ENCODE measurements at places on chromosomes 6 and 20.

DNA sequence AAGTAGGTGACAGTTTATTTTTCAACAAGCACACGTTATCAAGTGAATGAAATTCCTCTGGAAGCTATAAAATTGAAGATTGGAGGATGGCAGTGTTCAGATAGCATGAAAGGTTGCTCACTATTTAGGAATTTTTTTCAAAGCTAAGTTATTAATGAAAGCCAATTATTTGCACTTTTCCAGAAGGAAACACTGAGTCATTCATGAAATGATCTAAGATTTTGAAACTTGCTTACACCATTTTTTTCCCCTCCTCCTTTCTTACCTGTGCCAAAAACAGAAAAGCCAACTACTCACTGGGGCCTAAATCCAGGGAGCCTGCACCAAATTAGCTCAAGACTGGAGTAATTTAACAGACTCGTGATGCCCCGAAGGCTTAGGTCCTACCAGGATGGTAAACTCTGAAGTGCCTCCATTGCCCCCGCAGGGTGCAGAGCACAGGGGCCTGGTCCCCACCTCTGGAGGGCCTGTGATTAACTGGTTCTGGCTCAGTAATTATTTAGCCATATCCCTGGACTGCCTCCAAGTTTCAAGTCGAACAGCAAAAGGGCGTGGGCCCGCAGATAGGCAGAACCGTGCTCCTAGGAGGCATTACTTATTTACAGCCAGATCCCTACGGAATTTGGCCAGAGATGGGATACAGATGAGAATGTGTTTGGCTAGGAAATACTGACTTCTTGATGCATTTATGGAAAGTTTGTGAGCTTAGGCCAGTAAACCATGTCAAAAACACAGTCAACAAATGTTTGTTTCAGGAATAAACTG lies 28.0 kb upstream of the ZNF217 start:
- no peak for DNase-seq

- no peak for DNase-seq
These were observed 1.6 kb downstream of the SMPDL3A start for GRCh38 chr6:122790423-122791309.

DNA sequence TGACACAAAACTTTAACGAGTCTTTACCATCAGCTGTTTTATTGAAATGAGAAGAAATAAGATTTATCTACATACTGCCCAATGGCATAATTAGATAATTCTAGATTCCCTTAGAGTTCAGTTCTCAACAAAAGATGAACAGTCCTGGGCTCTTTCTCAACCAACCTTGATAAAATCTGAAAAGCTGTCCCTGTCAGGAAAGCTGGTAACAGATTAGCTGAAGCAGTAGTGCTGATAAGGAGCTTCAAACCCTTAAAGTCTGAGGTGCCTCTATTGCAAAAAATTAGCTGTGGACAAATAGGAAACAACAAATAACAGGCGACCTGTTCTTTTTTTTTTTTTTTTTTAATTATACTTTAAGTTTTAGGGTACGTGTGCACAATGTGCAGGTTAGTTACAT lies 35.9 kb upstream of the FAM135A start:
- DNase-seq, result no peak

GRCh38 chr6:91098006-91098405 lies 511.1 kb upstream of the MAP3K7 start:
- no peak for DNase-seq

- DNase-seq, result no peak
These were observed 16.4 kb upstream of the SLC22A2 start for GRCh38 chr6:160274871-160275510.

GRCh38 chr6:36977470-36977941 lies 8.5 kb downstream of the MTCH1 start:
- DNase-seq, result no peak

DNA sequence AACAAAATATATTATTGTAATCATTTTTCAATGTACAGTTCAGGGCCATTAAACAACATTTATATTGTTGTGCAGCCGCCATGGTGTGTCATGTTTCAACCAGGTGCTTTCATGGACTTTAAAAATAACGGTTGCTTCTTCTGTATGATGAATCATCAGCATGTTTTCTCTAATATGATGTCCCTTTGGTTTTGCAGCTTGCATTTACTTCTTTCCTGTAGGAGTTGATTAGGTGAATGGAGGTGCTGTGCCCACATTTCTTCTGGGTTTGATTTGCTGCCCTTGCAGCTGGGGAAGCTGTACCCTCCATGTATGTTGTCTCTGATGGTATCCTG lies 54.9 kb upstream of the TULP4 start:
- DNase-seq, result no peak

- no peak for DNase-seq
These were observed 106.4 kb upstream of the SGK1 start for GRCh38 chr6:134424165-134424797.

DNA sequence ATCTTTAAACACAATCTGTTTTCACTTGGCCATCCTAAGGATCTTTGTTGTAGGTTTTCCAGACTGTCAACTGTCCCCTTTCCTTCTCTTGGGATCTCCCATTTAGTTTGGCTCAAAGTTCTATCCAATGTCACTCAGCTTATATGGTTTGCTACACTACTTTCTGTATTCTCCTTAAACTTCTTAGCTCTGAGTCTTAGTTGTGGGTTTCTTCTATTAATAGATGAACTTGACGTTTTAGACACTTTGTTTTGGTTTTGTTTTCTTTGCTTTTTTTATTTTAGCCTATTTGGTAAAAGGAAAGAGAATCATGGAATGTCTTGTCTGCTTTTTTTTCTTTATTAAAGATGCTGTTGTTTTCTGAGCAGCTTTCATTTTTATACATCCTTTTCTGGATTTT lies 11.4 kb downstream of the RMND1 start:
- no peak for DNase-seq

DNA sequence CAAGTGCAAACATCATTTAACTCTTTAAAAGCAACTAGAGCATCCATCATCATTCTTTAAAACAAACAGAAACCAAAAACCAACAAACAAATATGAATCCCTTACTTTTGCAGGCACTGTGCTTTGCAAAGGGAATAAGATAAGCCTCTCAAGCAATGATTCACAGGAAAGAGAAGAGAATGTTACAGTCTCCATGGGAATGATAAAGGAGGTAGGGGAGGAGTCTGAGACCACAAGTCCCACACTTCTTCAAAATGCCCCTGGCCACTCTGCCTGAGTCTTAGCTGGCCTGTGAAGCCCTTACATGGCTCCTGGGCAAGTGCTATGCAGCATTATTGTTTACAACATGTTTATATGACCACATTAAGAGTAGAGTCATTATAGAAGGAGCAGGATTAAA lies 257.7 kb upstream of the MARCKS start:
- no peak for DNase-seq

GRCh38 chr6:33249732-33250630 lies 21.7 kb downstream of the VPS52 start:
- no peak for DNase-seq

DNA sequence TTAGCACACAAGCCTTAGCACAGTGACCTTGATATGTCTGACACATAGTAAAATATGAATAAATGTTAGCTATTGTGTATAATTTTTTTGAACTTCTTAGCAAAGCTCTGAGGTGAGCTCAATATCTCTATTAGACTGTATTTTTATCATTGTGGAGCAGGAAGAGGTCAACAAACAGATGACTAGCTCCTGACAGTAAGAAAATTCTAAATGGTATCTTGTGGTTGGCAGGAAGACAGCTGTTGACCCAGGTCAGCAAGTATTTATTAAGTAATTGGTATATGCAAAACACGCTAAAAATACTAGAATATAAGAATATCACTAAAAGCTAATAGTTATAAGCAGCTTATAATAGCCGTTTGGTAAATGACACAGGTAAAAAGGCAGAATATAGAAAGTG lies 77.5 kb upstream of the MARCKS start:
- DNase-seq, result no peak

DNA sequence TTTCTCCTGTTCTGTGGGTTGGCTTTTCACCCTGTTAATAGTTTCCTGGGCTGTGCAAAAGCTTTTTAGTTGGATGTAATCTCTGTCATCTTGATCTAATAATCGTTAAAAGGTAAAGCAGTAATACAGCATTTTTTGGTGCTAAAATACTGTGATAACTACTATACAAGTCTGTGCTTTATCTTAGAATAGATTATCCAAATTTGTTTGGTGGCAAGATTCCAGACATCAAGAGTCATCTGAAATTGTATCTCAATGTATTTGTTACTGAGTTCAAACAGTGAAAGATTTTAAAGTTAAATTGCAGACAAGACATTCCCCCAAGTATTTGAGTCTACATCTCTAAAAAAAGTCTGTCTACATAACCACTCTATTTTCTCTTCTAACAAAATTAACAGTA lies 18.8 kb downstream of the TBPL1 start:
- no peak for DNase-seq

DNA sequence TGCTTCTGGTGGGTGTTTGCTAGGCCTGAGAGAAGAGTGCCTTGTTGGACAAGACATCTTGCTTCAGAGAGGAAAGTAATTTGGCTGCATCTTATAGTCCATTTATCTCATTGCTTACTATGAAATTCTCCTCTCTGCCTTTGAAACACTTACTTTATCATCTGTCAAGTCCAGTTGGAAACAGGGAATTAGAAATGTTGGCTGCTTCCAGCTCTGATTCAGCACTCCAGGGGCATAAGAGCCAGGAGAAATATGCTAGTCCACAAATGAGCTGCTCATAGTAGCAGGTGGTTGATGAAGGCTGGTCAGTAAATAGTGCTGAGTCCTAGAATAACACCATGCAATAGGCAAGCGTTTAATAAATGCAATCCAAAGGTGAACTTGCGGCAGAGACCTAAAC lies 227.1 kb downstream of the SLC35F1 start:
- DNase-seq, result no peak

DNA sequence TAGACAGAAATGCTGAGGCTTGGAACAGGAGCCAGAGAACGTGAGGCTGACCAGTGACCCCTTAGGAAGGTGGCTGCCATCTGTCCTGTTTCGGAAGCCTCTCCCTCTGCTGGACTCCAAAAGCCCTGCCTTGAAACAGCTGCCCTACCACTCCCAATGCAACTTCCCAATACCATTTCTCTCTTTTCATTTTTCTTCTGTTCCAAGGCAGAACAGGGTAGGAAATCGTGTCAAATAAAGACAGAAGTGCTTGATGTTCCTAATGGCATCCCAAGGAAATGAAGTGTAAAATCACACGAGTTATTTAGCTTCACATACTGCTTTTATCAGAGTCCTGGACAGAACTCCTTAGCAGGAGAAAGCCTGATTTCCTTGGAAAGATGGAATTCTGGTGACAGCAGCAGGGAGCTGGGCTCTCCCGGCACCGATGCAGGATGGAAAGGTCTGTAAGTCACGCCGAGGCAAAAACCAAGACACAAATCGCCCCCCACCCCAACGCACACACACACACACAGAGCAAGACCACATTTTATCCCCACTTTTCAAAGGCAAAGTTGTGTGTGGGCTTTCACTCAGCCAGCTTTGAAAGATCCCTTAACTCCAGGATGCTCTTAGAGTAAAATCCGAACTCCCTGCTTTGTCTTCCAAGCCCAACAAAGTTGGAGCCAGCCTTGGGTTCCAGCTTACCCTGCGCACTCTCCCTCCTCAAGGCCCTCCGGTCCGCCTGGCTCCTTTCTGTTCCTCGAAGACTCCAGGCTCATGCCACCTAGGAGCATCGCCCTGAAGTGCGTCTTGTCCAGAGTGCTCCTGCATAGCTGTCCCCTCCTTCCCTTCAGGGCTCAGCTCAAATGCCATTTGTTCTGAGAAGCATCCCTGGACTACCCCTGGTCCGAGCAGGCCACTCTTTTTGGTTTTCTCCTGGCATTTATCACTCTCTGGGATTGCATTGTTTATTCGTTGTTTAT lies 11.6 kb upstream of the STX16 start:
- no peak for DNase-seq

- no peak for DNase-seq
These were observed 52.4 kb downstream of the ELOVL4 start for GRCh38 chr6:79894939-79895338.

- no peak for DNase-seq
These were observed 37.2 kb downstream of the GTF2H5 start for GRCh38 chr6:158205169-158205944.

GRCh38 chr20:13355941-13356486 lies 134.9 kb downstream of the ISM1 start:
- no peak for DNase-seq

DNA sequence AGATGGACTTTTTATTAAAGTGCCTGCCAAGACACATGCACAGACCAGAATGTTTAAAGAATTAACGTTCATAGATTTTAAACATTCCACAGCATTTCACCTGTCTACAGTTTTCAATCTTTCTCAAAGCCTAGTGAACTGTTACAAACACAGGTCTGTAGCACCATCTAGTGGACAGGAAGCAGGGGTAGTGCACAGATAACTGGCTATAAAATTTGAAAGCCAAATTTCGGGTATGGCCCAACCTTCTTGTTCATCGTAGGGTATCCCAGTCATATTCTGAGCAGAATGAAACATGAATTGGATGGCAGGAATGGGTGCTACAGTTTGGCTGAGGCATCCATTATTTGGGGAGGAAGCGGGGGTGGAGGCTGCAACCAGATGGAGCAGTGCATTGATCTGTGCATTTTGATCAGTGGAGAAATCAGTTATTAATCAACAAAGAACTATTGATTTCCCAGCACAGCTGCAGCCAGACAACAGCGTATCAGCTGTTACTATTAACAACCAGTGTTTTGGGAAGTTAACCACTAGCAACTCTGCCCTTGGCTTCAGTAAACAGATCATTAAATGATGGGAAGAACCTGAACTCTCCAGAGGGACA lies 56.1 kb upstream of the B3GAT2 start:
- DNase-seq, result no peak

DNA sequence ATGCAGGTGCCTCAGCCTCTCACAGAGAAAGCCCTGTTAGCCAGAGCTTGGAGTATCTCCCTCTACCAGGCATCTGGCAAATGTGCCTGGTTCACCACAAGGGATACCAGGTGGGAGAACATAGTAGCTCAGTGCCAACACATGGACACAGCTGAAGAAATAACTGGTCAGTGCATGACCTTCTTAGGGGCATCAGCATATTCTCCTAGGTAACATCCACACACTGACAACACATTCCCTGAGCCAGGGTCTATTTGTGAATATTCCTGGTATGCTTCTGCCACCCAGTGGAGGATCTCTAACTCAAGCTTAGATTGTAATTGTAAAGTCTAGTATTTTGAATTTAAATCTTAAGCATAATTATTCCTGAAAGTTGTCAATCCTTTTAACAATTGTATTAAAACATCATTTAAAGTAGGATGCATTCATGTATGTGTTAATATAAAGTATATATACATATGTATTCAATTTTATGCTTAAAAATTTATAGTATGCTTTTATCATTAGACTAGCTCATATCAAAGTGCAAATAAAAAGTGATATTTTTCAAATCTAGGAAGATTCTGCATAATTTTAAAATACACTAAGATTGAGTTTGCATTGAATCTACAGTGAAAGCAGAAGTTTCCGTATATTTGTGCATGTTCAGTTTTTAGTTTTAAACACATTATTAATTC lies 45.3 kb upstream of the COL21A1 start:
- no peak for DNase-seq

DNA sequence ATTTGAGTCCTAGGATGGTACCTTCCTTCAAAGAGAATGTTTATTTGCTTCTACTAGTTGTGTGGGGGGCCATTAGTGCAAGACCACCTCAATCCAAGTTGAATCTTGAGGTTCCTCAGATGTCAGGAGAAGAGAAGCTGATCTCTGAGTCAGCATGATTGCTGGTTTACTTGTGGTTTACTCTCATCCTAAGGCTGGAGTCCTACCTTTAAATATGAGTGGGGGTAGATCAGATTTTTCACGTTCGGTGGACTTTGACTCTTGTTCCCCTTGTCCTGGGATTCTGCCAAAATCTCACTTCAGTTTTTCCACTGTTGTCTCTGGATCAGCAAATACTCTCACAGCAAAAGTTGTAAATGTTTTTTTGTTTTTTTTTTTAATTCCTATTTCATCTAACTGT lies 84.6 kb upstream of the F13A1 start:
- DNase-seq, result no peak

GRCh38 chr6:46012834-46013233 lies 2.8 kb downstream of the CLIC5 start:
- DNase-seq, result no peak

Measured in stimulated activated CD8-positive, alpha-beta memory T cell treated with anti-CD3 and anti-CD28 coated beads, Interleukin-7, amount 100 ng/mL, for 4 hours (primary cell).